ENCODE measurements at places on chromosomes 4 and X.
A peak's percentile ranks its signal among the peaks of the same experiment; 100 is the strongest.

DNA sequence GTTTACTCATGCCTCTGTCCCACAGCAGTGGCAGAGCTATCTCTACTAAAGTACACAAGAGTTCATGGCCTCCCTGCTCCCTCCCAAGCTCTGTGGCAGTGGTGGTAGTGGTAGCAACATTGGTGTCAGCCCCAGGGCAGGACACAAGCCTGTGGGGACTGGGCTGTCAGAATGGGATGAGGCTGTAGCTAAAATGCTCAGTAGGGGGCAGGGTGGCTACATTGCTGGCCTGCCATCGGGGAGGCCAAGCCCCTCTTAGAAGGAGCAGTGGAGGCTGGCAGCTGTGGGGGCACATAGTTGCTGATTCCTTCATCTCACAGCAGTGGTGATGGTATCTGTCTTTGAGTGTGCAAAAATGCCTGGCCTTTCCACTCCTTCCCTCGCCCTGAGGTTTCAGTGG lies 461.7 kb downstream of the PCDH18 start:
- DNase-seq, result no peak

DNA sequence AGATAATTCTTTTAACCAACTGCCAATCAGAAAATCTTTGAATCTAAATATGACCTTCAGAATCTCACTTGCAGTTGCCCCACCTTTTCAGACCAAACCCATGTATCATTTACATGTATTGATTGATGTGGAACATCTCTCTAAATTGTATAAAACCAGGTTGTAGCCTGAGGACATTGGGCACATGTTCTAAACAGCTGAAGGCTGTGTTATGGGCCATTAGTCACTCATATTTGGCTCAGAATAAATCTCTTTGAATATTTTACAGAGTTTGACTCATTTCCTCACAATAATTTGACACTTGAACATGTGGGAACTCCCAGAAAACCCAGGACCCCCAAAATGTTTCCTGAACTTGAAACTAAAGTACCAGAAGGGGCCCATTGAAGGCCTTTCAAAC lies 58.7 kb downstream of the UGT2B10 start:
- DNase-seq, result no peak

DNA sequence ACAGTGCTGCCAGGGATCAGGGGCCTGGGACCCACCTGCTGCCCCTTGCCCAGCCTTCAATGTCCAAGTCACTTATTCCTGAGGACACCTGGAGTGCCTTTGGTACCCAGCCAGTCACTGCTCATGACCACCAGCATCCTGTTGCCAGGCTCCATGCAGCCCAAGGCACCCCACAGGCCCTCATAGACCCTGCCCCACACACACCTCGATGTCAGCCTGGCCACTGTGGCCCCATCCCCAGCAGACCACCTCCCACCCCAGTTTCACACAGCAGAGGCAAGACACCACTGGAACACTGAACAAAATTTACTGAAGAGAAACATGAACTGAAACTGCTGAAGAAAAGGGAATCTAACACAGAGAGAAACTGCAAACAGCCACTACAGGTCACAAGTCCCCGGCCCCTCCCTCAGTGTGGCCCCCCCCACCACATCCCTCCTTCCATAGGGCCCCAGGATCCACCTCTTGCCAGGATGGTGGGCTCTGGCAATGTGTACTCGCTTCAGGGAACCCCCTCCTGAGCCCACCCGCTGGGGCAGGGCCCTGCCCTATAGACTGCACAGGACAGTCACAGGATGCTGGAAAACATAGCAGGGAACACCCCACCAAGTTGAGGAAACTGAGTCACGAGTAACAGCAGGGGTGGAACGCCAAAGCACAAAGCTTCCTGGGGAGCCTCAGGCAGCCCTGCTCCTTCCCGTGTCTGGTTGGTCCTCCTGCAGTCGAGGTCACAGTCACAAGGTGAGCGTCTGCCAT lies 5.2 kb downstream of the PNMA5 start:
- no peak for DNase-seq

DNA sequence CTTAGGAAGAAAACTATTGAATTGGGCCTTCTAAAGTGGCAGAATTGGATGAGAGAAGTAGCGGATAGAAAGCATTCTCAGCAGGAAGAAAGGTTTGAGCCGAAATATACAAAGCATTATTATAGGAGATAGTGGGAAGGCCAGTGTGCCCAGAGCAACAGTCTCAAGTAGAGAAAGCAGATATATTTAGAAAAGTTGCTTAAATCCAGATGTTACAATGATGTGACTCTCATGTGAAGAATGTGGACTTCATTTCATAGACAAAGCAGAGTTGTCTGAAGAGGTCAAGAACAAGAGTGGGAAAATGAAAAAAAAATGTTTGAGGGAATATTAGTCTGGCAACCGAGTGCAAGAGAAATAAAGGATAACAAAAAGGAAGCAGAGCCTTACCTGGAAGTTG lies 66.9 kb downstream of the SYNPO2 start:
- DNase-seq, result no peak

DNA sequence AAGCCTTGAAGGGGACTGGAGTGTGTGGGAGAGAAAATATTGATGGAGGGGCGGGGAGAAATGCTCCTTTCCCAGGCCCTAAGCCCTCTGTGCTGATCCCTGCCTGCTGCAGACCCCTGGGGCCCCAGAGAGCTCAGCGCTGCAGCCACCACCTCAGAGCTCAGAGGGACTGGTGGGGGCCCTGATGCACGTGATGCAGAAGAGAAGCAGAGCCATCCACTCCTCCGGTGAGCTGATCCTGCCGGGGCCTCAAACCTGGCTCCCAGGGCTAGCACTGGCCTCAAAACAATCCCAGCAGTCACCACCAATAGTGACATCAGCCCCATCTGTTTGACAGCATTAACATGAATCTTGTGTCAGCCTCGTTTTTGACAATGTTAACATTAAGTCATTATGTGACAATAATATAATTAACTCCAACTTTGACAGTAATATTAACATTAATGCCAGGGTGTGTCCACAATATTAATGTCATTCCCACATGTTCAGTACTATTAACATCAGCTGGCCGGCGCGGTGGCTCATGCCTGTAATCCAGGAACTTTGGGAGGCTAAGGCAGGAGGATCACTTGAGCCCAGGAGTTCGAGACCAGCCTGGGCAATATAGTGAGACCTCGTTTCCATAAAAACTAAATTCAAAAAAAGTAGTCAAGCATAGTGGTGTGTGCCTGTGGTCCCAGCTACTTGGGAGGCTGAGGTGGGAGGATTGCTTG lies 5.8 kb downstream of the WAS start:
- DNase-seq, result no peak

DNA sequence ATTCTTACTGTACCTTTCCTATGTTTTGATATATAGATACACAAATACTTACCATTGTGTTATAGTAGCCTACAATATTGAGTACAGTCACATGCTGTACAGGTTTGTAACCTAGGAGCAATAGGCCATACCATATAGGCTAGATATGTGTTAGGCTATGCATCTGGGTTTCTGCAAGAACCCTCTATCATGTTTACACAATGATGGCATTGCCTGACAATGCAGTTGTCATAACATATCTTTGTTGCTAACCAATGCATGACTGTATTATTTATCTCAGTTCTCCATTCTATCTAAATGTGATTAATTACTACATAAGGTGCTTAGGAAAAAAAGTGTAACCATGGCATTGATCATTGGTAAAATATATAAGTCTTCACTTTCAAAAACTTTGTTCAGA lies 10.0 kb upstream of the SPCS3 start:
- DNase-seq, result no peak

DNA sequence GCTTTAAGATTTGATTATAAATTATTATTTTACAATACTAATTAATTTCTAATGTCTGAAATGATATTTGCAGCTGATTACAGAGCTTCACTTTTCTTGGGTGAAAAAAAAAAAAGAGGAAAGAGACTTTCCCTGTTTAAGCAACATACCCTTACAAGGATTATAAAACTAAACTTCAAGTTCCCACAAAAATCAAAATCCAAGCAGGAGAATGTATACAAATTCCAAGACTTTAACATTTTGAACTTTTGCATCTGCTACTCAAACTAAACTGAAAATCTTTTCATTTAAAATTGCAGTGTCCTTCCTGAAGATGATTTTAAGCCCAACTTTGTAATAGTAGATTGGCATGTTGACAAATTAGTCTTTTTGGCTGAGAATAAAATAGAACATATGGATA lies 742.4 kb upstream of the INTU start:
- DNase-seq, result no peak

GRCh38 chrX:12370497-12370986 lies 232.3 kb downstream of the FRMPD4 start:
- no peak for DNase-seq

DNA sequence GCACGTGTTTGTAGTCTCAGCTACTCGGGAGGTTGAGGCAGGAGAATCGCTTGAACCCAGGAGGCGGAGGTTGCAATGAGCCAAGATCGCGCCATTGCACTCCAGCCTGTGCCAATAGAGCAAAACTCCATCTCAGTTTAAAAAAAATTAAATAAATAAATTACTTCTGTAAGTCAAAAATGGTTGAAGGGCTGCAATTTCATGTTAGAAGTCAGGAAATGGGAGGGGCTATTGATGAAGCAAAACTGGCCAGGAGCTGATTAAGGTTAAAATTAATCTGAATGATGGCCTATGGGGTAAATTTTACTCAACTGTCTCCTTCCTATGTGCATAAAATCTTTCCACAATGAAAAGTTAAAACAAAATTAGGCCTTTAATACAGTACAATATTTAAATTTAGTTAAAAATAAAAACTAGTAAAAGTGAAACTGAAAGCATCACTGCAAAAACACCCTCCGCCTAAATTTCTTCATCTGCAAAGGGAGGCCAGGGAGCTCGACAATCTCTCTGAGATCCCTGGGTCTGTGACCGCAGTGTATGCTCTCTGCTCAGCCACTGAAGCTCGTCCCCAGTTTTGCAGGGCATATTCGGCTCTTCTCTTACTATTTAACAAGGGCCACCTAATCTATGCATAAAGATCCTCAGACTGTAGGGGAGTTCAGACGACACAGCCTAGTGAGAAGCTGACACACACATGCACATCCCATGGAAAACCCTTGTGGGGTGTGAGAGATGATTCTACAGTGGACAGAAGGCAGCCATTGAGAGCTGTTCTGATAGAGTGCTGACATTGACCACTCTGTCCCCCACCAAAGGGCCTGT lies 57.2 kb downstream of the IRF2 start:
- peak; percentile 45 for DNase-seq

- no peak for DNase-seq
Observed at GRCh38 chr4:121308828-121309227, 72.0 kb downstream of the QRFPR start.

DNA sequence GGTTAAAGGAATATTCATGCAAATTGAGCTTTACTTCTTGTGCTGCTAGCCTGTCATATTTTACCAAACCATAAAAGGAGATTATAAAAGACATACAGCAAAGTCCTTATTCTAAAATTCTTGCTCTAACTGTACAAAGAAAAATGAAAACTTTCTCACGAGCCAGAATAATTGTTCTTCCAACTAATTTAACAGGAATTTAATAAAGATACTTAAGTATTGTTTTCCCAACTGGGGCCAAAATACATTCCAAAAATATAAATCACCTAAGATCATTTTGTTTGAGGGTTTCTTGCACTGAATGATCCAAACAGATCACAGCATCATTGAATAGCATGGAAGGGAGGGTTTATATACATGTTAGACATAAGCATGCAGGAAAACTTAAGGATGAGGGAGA lies 127.1 kb upstream of the PCDH18 start:
- DNase-seq, result no peak

DNA sequence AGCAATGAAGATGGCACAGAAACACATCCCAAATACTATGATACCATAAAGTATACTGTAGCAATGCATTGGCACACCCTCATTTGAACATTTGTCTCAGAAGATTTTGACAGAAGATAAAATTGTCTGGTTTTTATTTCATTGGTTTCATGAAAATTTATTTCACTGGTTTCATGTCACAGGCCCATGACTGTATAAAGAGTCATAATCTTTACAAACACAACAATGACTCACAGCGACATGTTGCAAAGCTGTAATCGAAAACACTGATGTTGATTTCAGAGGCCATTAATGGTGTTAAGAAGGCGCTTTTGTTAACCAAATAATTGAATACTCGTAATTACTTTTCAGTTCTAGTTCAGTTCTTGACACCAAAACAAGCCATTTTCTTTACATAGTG lies 8.1 kb upstream of the DTHD1 start:
- DNase-seq, result no peak

DNA sequence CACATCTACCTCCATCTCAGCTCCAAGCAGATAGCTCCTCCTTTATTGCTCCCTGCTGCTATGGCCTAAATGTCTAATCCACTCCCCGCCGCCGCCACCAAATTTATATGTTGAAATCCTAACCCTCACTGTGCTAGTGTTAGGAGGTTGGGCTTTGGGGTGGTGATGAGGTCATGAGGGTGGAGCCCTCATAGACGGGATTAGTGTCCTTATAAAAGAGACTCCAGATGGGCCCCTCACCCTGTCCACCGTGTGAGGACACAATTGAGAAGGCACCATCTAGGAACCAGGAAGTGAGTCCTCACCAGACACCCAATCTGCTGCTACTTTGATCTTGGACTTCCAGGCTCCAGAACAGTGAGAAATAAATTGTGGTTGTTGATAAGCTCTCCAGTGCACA lies 13.6 kb upstream of the TBC1D14 start:
- no peak for DNase-seq

- DNase-seq, result no peak
Observed at GRCh38 chr4:175369087-175369486, 443.0 kb downstream of the GPM6A start.

GRCh38 chrX:32571579-32571978 lies 639.8 kb downstream of the DMD start:
- no peak for DNase-seq

DNA sequence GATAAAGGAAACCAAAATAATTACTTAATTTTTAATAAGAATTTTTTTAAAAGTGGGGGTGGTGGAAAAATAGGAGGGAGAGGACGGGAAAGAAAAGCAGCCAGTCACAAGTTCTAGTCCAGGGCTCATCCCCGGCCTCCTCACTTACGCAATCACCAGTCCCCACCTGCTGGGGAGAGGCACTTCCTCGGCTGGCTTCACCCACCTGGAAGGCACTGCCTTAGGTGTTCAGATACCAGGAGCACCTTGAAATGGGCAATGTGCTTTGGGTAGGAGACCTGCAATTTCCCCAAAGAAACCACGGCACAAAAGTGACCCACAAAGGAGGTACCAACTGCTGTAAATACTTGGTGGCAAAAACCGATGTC lies 23.8 kb downstream of the AFAP1 start:
- no peak for DNase-seq

DNA sequence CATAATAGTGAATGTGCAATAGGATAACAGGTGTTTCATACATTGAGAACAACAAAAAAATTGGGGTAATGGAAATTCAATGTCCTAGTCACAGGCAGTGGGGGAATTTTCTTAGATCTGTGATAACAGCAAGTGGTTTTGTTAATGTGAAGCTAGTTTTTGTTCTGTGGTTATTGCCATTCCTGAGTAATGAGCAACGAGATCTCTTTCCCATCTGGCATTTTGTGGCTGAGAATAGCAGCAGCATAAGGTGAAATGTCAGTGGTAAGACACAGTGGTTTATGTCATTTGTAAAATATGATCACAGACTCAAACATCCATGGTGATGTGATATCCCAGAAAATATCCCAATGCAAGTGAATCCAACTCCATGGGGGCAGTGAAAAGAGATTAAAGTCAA lies 497.5 kb downstream of the KCNIP4 start:
- no peak for DNase-seq

Data from CD4-positive, alpha-beta T cell treated with Interleukin-15 for 4 hours (primary cell).